ENCODE measurements at places on chromosomes 11 and 22.

DNA sequence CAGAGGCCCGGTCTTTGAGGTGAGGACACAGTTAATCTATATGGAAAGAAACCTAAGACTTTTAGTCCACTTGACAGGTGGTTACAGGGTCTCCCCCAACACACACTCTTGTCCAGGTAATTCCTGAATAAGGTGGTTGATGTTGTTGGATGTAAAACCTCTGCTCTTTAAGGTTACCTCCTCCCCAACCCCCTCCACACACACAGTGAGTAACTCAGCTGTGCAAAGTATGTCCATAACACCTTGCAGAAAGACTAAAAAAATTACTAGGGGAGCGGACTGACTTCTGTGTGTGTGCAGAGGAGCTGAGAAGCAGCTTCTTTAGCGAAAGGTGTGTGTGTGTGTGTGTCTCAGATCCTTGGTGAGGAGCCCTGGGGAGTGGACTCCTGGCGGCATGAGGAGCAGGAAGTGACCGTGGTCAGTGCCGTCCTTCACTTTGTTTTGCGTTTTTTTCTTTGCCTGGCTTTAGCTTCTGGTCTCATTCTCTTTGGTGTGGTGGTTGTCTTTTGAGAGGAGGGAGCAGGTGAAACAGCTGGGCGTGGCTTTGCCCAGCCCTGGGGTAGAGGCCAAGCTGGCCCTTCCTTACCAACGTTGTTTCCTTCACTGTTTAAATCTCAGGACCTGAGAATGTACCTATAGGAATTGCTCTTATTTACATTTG is 1.7 kb downstream of the ZBED4 start:
- no peak for DNase-seq

- no peak for DNase-seq
Measured at GRCh38 chr11:78977009-78977408, 402.3 kb upstream of the NARS2 start.

DNA sequence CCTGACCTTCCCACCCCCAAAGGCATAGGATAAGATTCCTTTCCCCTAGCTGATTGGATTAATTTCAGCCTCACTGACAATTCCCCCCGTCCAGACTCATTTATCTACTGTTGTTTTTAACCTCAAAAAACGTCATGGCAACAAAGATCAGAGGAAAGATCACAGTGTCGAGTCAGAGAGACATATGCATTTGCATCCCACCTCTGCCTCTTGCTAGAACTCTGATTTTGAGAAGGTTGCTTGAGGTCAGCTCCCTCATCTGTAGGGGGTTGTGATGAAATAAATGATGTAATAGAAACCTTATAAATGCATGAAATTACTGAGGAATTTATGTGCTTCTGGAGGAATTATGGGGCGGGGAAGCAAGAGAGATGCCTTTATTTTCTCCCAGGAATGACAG is 53.3 kb upstream of the SYN3 start:
- no peak for DNase-seq

- peak; percentile 51 for DNase-seq
Measured at GRCh38 chr22:29799217-29799680, 32.1 kb downstream of the UQCR10 start.

DNA sequence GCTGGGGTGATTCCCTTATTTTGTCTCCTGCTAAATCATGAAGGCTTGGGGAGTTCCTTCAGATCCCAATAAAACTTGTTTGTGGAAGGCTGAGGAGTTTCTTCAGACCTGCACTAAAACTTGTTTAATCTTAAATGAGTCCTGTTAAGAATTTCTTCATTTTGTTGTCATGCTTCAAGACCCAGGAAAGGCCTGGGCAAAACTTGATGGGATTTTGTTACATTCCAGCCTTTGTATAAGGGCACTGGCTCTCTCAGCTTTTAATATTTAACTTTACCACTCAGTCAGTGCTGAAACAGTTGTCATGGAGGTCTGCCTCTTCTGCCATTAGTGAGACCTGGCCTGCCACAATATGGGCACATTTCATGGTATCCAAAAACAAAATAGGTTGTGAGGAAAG is 699.0 kb downstream of the ETS1 start:
- DNase-seq = no peak

DNA sequence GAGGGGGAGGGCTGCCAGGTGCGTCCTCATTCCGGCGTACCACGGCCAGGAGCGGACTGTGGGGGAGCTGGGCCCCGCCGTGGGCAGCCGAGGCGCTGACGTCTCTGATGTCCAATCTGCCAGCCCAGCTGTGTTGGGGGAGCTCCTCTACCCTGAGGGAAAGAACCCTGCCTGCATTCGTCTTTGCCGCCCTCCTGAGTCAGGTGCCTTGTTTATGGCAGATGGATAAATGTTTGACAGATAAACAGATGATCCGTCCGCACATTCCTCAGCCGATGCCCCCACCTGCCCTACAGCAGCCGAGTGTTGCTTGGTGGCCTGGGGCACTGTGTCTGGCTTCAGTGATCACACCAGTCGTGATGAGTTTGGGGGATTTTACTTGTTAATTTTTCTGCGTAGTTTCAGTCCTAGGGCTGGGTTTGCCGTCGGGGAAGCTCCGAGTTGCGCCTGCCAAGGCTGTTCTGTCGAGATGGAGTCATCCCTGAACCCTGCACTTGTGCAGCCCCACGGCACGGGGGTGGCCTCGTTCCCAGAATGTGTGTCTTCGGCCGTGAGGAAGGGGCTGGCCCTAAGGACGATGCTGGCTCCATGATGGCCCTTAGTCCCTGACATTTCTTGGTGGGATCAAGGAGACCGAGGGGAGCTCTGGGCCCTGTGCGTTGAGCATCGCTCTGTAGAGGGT is 1083.9 kb downstream of the BRD1 start:
- no peak for DNase-seq

DNA sequence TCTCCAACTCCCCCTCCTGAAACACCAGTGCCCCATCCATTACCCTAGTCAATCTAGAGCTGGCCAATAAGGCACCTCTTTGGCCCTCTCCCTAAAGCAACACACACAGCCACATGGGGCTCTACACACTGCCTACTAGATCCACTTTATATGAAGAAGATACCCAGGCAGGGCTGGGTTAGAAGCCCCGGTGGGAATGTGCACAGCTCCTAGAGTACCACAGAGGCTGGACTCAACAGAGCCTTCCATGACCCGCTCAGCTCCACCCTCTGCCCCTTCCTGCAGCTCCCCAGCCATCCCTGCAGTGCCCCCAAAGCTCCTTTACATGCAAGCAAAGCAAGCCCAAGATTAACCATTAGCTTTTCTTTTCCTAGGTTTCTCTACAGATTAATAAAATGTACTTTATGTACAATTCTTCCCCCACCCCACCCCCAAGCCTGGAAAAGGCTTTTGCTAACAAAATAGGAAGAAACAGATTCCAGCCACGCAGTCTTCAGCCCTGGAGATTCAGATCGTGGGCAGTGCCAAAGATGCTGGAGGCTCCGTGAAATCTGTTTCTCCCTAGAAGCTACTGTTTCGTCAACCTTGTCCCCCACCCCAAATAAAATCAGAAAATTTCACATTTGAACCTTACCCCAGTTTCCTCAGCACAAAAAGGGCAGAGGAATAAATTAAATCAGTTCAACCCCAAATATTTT is 51.8 kb downstream of the IGSF9B start:
- no peak for DNase-seq

DNA sequence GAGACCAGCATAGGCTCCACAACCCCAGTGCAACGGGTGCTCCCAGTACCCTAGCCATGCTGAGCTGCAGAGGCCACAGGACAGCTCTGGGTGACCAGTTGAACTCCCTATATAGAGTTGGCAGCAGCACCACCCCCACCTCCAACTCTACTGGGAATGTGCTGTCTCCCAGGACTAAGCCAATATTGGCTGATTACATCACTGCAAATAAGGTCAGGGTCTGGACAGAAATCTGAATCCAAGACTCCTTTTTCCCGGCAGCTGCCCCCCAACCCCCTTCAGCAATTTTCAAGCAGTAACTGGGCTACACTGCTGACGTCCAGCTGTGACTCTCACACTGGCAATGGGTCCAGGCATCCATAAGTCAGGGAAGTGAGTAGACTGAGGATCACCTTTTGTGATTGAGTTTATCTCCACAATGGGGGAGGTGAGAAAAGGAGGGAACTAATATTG is at the start of gene HPX:
Gene HPX, minus strand, starts transcription at position 82 of the 453 bp plus-strand sequence. Its CDS starts 24 bp downstream, at position 58.
- DNase-seq = peak; percentile 41

DNA sequence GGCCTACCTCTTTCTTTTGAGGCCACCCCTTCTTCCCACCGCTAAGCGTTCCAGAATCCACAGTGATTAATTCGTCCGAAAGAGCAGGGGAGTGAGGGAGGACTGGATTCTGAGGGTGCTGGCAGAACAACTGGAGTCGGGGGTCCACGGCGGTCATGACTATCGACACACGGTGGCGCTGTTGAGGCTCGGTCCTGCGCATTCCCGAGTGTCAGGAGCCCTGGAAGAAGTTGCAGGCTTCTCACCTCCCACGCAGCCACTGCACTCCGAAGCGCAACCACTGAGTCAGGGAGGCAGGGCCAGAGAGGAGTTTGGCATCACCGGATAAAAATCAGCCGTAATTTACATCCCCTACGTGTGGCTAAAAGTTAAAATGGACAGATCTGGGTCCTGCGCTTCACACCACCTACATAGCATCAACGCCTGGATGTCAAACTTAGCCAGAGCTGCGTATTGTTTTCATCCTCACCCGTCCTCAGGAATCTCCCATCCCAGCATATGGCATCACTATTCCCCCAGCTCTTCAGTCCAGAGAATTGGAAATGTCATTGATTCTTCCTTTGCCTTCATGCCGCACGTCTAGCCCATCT is 10.7 kb upstream of the CTSF start:
- DNase-seq = peak; percentile 100

DNA sequence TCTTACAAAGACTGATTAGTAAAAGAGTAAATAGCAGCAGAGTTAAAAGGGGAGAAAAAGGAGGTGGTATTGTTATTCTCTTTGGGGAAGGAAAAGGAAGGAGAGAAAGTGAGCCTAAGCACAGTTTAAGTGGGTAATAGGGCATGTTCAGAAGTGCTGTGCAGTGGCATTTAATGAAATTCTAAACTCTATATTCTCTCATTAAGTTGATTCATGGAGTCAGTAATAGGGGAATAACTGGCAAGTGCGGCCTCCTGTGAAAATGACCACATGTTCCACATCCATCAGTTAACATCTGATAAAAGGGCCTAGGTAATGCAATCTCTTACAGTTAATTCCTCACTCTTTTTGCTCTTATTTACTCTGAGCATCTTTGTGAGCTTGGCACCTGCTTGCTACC is 516.7 kb downstream of the JRKL start:
- DNase-seq = no peak

DNA sequence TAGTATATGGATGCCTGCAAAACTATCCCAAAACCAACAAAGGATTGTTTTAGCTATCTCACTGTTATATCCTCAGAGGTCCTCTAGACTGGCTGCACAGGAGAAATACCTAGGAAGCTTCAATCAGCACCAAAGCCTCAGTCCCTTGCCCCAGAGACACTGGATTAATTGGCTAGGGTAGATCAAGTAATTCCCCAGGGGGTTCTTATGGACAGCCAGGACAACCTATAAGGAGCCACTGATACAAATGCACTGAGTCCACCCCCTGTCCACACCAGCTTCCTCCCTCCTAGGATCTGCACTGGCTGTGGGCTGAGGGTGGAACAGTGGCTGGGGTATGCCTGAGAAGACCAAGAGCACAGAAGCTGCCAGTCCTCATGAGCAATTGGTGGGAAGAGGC is 16.3 kb downstream of the ADORA2A start:
- no peak for DNase-seq

GRCh38 chr11:35363246-35363801 is 56.0 kb downstream of the SLC1A2 start:
- DNase-seq = no peak

- no peak for DNase-seq
Measured at GRCh38 chr11:69651834-69652620, 11.1 kb downstream of the CCND1 start.

- no peak for DNase-seq
Measured at GRCh38 chr22:27624042-27624441, 177.5 kb downstream of the MN1 start.

- no peak for DNase-seq
Measured at GRCh38 chr11:129141748-129142523, 50.2 kb downstream of the ARHGAP32 start.

DNA sequence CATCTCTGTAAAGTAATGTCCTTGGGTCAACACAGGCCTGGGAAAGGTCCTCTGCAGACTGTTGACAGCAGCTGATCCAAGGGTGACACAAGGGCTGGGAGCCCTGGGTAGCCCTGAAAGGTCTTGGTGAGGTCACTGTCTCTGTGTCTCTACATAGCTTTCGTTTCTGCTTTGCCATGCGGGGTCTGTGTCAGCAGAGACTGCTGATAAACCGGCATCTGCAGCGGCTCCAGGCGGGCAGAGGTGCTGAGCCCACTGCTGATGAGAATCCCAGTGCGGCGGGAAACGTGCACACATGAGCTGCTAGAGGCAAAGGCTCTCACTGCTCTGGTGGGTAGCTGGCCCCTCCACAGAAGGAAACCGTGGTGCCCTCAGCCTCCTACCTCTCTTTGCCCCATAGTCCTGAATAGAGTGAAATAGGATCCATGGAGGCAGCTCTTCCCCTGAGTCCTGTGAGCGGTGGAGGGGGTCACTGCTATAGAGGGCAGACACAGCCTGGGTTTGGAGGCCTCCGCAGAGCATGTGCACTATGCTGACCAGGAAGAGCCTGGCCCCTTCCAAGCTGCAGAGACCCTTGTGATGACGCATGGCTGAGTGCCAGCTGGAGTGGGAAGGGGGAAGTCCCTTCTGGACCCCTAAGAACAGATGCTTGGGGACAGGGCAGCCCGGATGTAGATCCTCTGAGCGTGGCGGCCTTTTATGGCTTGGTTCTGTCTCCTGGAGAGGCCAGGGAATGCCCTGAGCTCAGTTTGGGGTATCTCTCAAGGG is 17.8 kb upstream of the ST3GAL4 start:
- DNase-seq = peak; percentile 43

- DNase-seq = no peak
Measured at GRCh38 chr11:76023236-76024068, 182.8 kb downstream of the WNT11 start.

GRCh38 chr11:102422817-102423712 is 29.5 kb downstream of the TMEM123 start:
- DNase-seq = no peak

DNA sequence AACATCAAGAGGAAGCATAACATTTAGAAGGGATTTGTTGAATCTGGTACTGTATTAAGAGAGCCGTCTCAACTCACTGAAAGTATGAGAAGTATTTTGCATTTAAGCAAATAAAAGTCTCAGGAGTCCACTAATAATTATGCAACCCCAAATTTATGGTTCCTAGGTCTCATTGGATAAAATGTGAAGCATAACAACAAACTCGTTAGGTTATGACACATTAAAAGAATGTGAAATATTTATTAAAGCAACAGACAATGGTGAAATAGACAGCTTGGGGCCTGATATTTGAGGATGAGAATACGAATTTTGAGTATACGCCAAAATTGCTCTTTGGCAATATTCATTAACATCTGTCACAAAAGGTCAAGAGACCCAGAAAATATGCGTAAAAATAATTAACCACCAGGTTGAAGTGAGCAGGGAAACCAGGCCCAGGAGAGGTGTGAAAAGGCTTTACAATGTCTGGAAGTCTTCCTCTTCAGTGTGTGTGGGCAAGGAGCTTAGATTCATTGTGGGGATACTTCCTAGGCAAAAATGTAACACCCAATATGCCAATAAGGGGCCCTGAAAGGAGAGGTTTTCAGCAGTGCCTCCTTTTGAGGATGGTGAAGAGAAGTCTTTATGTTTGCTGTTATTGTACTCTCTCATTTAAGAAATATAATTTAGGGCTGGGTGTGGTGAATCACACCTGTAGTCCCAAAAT is 89.2 kb downstream of the FDX1 start:
- DNase-seq = no peak

GRCh38 chr22:46545086-46545792 is 7.8 kb upstream of the CELSR1 start:
- no peak for DNase-seq

- no peak for DNase-seq
Measured at GRCh38 chr22:25395915-25396314, 168.6 kb upstream of the GRK3 start.

- DNase-seq = no peak
Measured at GRCh38 chr11:34928960-34929680, 12.7 kb downstream of the PDHX start.

All from HuH-7.5 (cell line).